ENCODE measurements at places on chromosomes 3 and 15.

GRCh38 chr3:97804471-97804870 lies 17.3 kb upstream of the CRYBG3 start:
- DNase-seq: no peak

DNA sequence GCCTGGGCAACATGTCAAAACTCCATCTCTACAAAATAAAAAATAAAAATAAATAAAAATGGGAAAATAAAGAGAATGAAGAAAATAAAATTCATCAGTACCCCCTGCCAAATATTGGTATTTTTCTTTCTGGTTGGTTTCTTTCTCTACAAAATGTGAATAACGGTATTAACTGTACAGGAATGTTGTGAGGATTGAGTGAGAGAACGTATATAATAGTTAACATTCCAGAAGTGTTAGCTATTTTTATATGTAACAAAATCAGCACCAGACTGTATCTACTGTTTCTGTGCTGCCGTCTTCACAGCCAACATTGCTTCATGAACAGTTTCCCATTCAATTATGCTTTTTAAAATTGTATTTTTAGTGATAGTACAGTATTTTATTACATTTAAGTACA lies 25.5 kb upstream of the RNU6-1 start:
- no peak for DNase-seq

DNA sequence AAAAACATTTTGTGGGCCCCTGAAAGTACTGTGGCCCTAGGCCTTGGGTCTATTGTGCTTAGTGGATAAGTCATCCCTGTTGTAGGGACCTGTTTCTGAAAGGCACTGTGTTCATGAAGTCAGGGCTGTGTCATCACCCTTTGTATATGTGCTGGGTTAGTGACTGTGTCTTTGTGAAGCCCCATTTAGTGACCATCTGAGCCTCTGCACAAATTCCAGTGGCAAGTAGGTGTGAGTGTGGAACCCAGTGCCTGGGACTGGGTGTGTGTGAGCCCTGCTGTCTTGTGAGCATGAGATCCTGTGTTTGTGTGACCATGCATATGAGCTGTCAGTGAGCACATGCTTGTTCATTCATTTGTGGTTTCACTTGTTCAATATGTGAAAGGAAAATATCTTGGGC lies 1.2 kb upstream of the HYAL1 start:
- no peak for DNase-seq

DNA sequence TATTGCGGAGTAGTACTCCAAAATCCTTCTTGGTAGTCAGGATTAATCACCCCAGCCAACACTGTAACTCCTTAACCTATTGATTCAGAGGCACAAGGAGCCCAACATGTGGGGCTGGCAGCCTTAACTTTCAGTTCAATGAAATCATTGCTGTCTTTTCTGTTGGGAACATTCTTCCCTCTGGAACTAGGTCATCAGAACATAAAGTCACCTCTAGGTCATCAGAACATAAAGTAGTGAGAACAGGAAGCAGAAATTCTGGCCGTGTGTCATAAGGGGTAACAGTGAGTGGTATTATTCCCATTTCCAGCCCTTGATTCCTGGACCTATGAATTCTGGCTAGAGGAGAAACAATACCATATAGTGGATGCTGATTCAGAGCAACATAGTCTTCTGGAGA lies 71.5 kb upstream of the TNIK start:
- no peak for DNase-seq

DNA sequence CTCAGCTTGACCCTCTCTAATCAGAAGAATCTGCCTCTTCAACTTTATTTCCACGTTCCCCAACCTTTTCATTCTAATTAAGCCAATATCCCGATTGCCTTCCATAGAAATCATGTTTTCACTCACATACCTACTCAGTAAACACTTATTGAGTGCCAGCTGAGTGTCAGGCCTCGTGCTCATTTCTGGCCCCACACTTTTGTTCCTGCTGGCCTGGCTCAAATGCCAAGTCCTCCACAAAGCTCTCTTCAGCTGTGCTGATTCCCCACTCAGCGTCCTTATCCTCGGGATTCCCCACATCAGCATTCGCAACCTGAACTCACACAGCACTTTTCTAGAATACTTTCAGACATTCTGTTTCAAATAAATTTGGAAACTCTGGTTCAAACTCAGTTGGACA lies 68.9 kb downstream of the THBS1 start:
- no peak for DNase-seq

- no peak for DNase-seq
Observed at GRCh38 chr3:112327371-112327951, 5.5 kb upstream of the CD200 start.

DNA sequence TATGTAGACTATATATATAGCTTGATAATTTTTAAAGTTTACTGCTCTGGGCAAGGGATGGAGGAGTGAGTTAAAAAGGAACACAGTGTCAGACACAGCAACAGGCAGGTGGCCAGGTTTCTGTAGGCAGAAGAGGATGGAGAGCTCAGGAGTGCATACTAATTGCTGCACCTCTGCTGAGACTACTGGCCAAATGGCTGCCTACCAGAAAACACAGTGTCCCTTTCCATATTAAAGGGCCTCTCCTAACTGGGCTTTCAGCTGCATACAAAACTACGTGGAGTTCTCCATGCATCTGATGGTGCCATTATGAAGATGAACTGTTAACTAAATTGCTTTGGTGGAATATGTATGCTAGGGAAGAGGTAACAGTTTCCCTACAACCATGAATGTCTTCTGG lies 1.8 kb downstream of the ATP13A4 start:
- DNase-seq: no peak

DNA sequence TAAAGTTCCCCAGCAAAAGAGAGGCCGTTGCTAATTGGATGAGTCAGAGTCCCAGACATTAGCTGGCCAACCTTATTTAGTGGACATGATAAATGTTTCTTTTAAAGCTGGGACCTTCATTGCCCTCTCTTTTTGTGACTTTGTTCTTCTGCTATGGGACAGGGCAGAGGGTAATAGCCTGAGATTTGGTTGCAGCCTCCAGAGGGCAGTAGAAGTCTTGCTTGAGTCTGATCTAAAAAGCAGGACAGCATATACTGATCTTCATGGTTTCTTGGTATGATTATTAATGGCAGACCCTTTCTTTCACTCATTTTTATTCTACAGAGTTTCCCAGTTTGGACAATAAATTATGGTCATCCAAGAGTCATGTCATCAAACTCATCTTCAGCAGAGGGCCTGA lies 25.1 kb upstream of the ZKSCAN7 start:
- DNase-seq: no peak

GRCh38 chr3:149792452-149793270 lies at the start of gene ANKUB1:
ANKUB1 (minus strand) TSS chr3:149792554; CDS start chr3:149792366, 188 bp downstream.
- DNase-seq: no peak

- DNase-seq: no peak
Observed at GRCh38 chr15:29880341-29880740, 58.1 kb upstream of the TJP1 start.

GRCh38 chr15:88246081-88246480 lies 10.5 kb downstream of the NTRK3 start:
- no peak for DNase-seq

DNA sequence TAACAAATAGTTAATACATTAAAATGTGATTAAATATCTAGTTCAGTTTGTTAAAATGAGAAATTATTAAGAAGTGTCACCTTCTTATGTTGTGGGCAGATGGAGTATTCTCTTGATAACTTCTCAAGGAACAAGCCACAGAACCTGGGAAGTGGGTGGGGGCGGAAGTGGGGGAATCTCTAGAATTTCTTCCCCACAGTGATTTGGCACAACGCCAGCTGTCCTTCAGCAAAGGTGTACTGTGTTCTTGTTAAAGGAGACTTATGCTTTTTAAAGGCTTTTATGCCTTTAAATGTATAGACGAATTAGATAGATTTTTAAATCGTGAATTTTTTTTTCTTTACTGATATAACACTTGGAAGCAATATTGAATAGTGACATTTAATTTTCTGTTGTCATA lies 42.4 kb downstream of the SEC22A start:
- DNase-seq: no peak

DNA sequence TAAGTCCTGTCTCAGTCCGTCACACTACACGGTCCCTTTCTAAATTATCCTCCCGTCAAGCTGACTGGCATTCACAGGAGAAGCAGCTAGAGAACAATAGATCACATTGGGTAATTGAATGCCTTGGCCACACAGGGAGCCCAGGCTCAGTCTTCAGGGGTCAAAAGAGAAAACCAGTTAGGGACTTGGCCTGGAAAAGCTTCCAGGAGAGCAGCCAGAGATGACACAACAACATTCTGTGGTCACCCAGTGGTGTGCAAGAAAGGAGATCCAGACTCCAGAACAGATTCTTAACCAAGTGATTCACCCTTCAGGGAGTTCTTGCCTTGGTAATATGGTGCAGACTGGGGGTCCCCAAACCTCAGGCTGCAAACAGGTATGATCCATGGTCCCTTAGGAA lies 15.9 kb downstream of the ARHGAP31 start:
- DNase-seq: no peak

- no peak for DNase-seq
Observed at GRCh38 chr15:70087708-70088352, 9.9 kb downstream of the TLE3 start.

DNA sequence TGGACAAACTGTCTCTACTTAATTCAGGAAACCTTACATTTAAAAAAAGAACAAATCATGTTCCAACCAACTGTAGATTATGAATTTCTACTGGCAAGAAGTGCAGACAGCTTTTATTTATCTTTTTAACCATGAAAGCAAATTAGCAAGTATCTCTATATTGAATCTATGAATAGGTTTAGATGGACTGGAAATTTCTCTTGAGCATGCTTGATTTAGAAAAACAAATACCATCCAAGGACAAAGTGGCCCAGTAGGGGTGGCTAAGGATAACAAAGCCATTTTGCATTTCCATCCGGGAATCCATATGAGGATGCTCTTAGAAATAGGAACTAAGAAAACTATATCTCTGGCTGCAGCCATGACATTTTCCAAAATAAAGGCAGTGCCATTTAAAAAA lies 150.6 kb downstream of the KCNMB2 start:
- DNase-seq: no peak

DNA sequence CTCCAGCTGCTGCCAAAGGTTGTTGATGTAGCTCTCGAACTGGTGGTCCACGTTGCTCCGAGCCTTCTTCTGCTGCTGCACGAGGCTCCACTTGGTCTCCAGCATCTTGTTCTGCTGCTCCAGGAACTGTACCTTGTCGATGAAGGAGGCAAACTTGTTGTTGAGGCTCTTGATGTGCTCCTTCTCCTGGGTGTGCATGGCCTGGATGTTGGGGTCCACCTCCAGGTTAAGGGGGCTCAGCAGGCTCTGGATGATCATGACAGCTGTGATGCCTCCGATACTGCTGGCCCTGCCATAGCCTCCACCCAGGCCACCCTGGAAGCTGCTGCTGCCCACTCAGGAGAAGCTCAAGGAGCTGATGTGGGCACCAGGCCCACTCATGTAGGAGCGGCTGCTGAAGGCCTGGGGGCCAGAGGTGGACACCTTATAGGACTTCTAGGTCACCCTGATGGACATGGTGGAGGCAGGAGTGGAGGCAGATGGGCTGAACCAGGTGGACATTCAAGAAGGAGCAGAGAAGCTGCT lies 14.9 kb upstream of the PSTPIP1 start:
- no peak for DNase-seq

- no peak for DNase-seq
Observed at GRCh38 chr3:107848351-107848915, 242.4 kb downstream of the CD47 start.

DNA sequence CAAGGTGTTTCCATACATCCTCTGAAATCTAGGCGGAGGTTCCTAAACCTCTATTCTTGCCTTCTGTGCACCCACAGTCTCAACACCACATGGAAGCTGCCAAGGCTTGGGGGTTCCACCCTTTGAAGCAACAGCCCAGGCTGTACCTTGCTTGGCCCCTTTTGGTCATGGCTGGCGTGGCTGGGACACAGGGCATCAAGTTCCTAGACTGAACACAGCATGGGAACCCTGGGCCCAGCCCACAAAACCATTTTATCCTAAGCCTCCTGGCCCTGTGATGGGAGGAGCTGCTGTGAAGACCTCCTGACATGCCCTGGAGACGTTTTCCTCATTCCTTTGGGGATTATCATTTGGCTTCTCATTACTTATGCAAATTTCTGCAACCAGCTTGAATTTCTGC lies 739.0 kb upstream of the NECTIN3 start:
- no peak for DNase-seq

DNA sequence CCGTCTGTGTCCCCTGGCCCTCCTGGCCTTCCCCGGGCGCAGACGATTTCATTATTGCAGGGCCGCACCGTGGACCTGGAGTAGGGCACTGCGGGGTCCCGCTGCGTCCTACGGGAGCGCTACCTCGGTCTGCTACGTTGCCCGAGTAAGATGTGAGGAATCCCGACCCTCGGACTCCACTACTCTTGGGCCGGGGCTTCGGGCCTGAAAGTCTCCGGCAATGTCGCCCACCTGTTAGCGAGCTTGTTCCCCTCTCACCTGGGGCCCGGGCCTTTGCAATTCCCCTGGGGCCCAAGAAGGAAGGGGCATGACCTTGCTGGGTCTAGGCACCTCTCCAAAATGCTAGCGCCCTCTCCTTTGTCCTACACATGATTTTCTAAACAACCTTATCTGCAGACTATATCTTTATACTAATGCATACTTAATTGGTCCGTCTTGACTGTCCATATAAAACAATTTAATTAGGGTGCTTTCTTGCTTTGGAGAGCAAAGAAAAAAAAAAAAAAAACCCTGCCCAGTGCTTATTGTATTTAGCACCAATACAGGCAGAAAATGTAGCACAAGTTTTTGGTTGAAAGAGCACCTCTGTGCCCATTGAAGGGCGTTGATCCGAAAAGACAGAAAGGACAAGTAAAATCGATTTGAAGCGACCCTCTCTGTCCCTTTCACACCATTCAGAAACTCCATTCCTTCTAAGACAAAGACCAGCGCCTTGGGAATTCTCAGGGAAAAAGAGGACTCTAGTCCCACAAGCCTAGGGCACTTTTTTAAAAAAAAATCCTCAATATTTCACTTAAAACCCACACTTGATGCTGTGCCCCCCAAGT lies 7.0 kb upstream of the NR2F2 start:
- DNase-seq: no peak

- DNase-seq: no peak
Observed at GRCh38 chr3:37097776-37098175, 76.6 kb downstream of the LRRFIP2 start.

DNA sequence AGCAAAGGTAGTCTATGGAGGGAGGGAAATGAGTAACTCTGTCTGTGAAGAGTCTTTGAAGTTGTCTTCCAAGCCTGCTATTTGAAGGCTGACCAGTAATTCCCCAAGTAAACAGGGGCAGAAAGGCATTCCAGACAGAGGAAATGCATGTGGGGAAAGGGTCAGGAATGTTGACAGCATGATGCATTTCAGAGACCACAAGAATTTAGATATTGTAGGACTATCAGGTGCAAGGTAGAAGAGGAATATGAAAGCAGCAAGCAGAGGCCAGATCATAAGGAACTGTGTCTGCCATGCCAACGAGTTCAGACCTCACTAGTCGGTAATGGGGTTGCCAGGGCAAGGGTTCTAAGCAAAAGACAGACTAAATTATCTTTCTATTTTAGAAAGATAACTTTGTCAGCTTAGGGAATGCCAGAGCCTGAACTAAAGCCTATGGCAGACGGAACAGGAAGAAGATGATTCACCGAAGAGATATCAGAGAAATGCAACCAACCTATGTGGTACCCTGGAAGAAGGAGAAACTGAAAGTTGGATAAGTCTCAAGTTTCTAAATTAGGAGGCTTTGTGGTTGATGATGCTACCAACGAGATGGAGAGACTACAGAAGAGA lies 327.0 kb upstream of the RORA start:
- DNase-seq: no peak
